ENCODE measurements at places on chromosomes 2 and 18. TPM values are rescaled to one million over a fixed set of nuclear protein-coding genes. Genes with fewer than 3 reads are reported as not detected.

Gene ADCYAP1
- not detected for total RNA-seq

Gene KLHL41
- total RNA-seq, result not detected

Gene ANTXR1
- total RNA-seq, result not detected

Gene GATA6
- total RNA-seq, result not detected

Gene VRK2
- total RNA-seq, result 20.9 TPM

Gene GREB1
- 1.2 TPM for total RNA-seq

Gene EN1
- total RNA-seq, result not detected

Gene HDHD2
- 43.6 TPM for total RNA-seq

Gene ATP6V1C2
- total RNA-seq, result not detected

Gene HSPE1
- total RNA-seq, result 264 TPM

Gene ACMSD
- total RNA-seq, result not detected

Gene TCF7L1
- 0.11 TPM for total RNA-seq

Gene UGT1A6
- not detected for total RNA-seq

Gene FNDC4
- not detected for total RNA-seq

Gene BMP10
- total RNA-seq, result not detected

Gene CCDC74B
- 1.7 TPM for total RNA-seq

Gene TXNDC2
- total RNA-seq, result not detected

Gene SNRPD1
- total RNA-seq, result 88.2 TPM

Gene TMEM169
- 1.8 TPM for total RNA-seq

Gene CFAP65
- total RNA-seq, result not detected

Gene SERPINB11
- total RNA-seq, result not detected

Gene ADAM23
- total RNA-seq, result 0.07 TPM

Gene NGEF
- not detected for total RNA-seq

Gene ITPRID2
- total RNA-seq, result 70.5 TPM

Gene DUSP19
- 1.8 TPM for total RNA-seq

Gene TEKT4
- total RNA-seq, result not detected
